ENCODE measurements at places on chromosomes 12 and 14. TPM values are rescaled to one million over a fixed set of nuclear protein-coding genes. Genes with fewer than 3 reads are reported as not detected.

GRCh38 chr14:61111209-61111665, 130.2 kb downstream of the SLC38A6 start:
- peaks cover 10% of the 10 kb centered on the region for H3K4me1 ChIP-seq
- peak; percentile 48 for DNase-seq

- no peak for DNase-seq
- H3K27ac ChIP-seq, result no peak overlapping the region
- H3K4me3 ChIP-seq, result no peak overlapping the region
- H3K4me1 ChIP-seq, result peaks cover 6% of the 10 kb centered on the region
- H3K36me3 ChIP-seq, result no peaks in the 10 kb centered on the region
Observed at GRCh38 chr12:22353615-22354325, 19.3 kb upstream of the ST8SIA1 start.

The HOXC5 gene
- polyA plus RNA-seq, result not detected

DNA sequence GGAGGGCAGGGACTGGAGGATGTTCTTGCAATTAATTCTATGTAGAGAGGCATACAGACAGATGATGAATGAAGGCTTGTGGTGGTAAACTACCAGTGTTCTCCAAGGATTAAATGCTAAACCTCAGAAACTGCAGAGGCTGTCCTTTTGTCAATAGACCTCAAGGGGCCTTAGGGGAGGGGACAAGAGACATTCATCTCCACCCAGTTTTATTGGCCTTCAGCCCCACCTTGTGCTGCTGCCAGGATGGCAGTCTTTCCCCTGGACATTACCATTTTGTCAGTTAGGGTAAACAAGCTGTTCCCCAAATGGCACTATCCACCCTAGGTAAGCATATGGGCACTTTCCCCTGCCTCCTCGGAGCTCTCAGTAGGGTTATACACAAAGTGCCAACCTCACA, 4.9 kb upstream of the SMAGP start:
- peaks cover 20% of the 10 kb centered on the region for H3K27me3 ChIP-seq
- no peak overlapping the region for H3K4me3 ChIP-seq
- no peak overlapping the region for H3K27ac ChIP-seq

- H3K4me3 ChIP-seq, result no peak overlapping the region
- no peaks in the 10 kb centered on the region for H3K4me1 ChIP-seq
- H3K27me3 ChIP-seq, result no peaks in the 10 kb centered on the region
- H3K36me3 ChIP-seq, result no peaks in the 10 kb centered on the region
- peak; percentile 91 for DNase-seq
- no peak overlapping the region for H3K27ac ChIP-seq
Observed at GRCh38 chr12:62250671-62251608, 9.3 kb upstream of the USP15 start.

The SMCO2 gene
- not detected for polyA plus RNA-seq

- H3K27ac ChIP-seq, result no peak overlapping the region
- H3K4me1 ChIP-seq, result no peaks in the 10 kb centered on the region
- H3K36me3 ChIP-seq, result no peaks in the 10 kb centered on the region
Observed at GRCh38 chr14:40806471-40806870, 800.2 kb upstream of the LRFN5 start.

GRCh38 chr12:42237853-42238239, 202 bp downstream of the YAF2 start:
- H3K27me3 ChIP-seq, result peaks cover 7% of the 10 kb centered on the region
- peaks cover 12% of the 10 kb centered on the region for H3K4me1 ChIP-seq
- no peaks in the 10 kb centered on the region for H3K36me3 ChIP-seq
- H3K27ac ChIP-seq, result peak overlapping the region; percentile 96
- no peak for DNase-seq

The KIAA0586 gene
- 17.9 TPM for polyA plus RNA-seq

The TOMM20L gene
- polyA plus RNA-seq, result not detected

DNA sequence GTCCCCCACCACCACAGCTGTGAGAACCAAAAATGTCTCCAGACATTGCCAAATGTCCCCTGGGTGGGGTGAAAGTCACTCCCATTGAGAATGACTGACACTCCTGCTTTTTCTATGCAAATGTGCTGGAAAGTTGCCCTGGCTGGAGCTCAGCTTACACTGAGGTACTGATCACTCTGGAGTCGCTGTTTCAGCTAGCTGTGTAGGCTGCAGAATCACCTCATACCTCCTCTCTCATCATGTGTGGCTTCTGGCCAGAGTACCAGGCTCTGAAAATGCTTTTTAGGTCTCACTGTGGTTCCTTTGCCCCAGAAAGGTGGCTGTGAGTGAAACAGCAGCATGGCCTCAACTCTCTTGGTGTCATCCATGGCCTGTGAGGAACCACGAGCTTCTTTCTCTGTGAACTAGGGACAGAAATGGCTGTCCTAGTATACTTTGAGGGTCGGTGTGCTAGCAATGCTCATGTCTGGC, 414.4 kb downstream of the DPF3 start:
- peaks cover 12% of the 10 kb centered on the region for H3K4me1 ChIP-seq
- DNase-seq, result peak; percentile 66
- no peaks in the 10 kb centered on the region for H3K27me3 ChIP-seq

DNA sequence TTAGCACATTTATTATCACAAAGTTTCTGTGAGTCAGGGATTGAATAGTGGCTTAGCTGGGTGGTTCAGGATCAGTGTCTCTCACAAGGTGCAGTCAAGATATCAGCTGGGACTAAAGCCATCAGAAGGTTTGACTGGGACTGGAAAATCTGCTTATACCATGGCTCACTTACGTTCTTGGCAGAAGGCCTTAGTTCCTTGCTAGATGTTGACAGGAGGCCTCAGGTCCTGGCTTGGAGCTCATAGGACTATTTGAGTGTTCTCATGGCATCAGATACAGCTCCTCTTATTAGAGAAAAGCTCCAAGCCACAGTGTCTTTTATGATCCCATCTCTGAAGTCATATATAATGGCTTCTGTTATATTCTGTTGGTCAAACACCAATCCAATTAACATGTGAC, 127.3 kb downstream of the SLC6A15 start:
- no peak for DNase-seq
- peaks cover 19% of the 10 kb centered on the region for H3K4me1 ChIP-seq
- peak overlapping the region; percentile 87 for H3K27ac ChIP-seq
- no peaks in the 10 kb centered on the region for H3K27me3 ChIP-seq
- H3K4me3 ChIP-seq, result no peak overlapping the region

DNA sequence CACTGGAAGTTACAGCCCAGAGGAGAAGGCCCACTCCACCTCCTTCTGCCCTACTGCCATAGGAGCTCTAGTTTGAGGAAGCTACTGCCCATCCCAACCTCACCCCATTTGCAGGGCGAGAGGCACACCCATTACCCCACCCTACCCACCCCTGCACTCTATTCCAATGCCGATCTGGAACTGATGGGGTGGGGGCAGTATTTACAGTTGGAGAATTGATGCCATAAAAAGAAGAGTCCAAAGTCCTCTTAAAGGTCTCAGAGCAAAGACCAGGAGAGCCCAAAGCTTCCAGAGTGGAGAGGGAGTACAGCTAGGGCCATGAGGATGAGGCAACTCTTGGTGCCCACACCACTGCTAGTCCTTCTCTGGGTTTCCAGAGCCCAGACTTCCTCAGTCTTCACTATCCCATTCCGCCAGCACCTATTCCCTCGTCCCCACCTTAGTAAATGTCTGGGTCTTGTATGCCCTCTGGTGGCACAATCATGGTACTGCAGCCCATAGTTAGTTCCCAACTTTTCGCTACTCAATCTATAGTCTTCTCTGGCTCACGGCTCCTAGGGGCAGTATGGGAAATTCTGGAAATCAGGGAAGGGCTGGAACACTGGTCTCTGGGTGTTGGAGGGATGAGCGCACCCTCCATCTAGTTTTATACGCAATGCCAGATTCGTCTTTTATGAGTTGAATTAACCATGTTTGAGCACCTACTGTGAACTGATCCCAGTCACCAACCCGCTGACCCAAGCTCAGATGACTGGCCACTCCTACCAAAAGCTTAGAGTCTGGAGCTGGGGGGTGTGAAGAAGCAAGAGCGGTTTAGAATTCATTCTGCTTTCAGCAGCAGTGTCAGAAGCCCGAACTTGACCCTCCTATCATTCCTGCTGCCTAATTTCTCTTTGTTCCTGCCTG, 6.9 kb upstream of the ADCY6 start:
- peak; percentile 87 for DNase-seq
- no peak overlapping the region for H3K27ac ChIP-seq
- H3K4me3 ChIP-seq, result no peak overlapping the region
- H3K4me1 ChIP-seq, result no peaks in the 10 kb centered on the region
- no peaks in the 10 kb centered on the region for H3K36me3 ChIP-seq
- H3K27me3 ChIP-seq, result no peaks in the 10 kb centered on the region

DNA sequence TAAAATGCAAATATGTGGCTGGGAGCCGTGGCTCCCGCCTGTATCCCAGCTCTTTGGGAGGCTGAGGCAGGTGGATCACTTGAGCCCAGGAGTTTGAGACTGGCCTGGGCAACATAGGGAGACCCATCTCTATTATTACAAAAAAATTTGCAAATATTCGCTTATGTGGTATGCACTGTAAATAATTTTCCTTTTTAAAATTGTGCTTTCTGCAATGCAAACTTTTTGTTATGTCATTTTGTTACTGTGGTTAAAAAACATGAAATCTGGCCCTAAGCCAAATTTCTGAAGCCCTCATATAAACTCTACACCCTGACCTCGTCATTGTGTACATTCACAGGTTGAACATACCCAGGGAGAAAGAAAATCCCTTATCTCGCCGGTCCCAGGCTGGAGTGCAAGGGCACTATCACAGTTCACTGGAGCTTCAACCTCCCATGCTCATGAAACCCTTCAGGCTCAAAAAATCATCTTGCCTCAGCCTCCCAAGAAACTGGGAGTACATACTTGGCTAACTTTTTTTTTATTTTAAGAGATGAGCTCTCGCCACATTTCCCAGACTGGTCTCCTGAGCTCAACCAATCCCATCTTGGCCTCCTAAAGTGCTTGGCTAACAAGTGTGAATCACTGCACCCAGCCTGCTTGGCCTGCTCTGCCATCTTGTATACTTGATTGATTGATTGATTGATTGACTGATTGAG, 24.7 kb downstream of the TRAPPC6B start:
- no peak overlapping the region for H3K27ac ChIP-seq
- H3K27me3 ChIP-seq, result no peaks in the 10 kb centered on the region
- H3K4me1 ChIP-seq, result no peaks in the 10 kb centered on the region
- no peak overlapping the region for H3K4me3 ChIP-seq
- no peak for DNase-seq

- no peak overlapping the region for H3K27ac ChIP-seq
- no peaks in the 10 kb centered on the region for H3K27me3 ChIP-seq
- DNase-seq, result peak; percentile 16
- H3K36me3 ChIP-seq, result peaks cover 10% of the 10 kb centered on the region
- no peak overlapping the region for H3K4me3 ChIP-seq
Observed at GRCh38 chr12:52058631-52059361, 7.6 kb downstream of the NR4A1 start.

GRCh38 chr14:91249841-91250616, 5.5 kb upstream of the GPR68 start:
- H3K4me1 ChIP-seq, result no peaks in the 10 kb centered on the region
- H3K27ac ChIP-seq, result no peak overlapping the region
- DNase-seq, result no peak
- H3K27me3 ChIP-seq, result peaks cover 18% of the 10 kb centered on the region

- H3K36me3 ChIP-seq, result no peaks in the 10 kb centered on the region
- DNase-seq, result peak; percentile 64
- peaks cover 44% of the 10 kb centered on the region for H3K27me3 ChIP-seq
- H3K4me1 ChIP-seq, result no peaks in the 10 kb centered on the region
- no peak overlapping the region for H3K27ac ChIP-seq
- H3K4me3 ChIP-seq, result no peak overlapping the region
Observed at GRCh38 chr14:103121121-103121845, 2.0 kb upstream of the TNFAIP2 start.

DNA sequence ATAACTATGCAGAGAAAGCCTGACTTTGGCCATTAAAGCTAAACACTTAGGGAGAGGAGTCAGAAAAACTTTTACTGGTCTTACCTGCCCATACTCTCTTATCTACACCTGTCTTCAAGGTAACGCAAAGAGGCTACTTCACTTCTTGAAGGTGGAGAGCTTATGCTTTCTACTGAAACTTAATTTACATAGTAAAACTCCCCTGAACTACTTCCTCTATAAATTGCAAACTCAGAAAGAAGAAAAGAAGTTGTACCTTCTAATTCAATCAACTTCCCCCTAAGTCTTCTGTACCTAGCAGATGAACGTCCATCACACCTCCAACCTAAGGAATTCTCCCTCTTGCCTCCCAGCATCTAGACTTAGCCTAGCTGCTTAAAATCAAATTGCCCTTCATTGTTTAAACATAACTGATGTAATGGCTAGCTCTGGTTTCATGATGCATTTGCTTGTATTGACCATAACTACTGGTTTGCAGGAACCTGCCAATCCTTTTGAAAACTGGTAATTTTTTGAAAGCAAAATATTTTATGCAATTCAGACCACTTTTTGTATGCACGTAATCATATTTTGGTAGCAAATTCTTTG, 87.7 kb downstream of the STON2 start:
- no peak overlapping the region for H3K4me3 ChIP-seq
- peaks cover 11% of the 10 kb centered on the region for H3K27me3 ChIP-seq
- peaks cover 19% of the 10 kb centered on the region for H3K4me1 ChIP-seq
- no peaks in the 10 kb centered on the region for H3K36me3 ChIP-seq
- no peak for DNase-seq

- H3K4me3 ChIP-seq, result no peak overlapping the region
- no peak for DNase-seq
- no peaks in the 10 kb centered on the region for H3K36me3 ChIP-seq
- no peaks in the 10 kb centered on the region for H3K27me3 ChIP-seq
Observed at GRCh38 chr12:30546121-30546520, 149.5 kb downstream of the IPO8 start.

DNA sequence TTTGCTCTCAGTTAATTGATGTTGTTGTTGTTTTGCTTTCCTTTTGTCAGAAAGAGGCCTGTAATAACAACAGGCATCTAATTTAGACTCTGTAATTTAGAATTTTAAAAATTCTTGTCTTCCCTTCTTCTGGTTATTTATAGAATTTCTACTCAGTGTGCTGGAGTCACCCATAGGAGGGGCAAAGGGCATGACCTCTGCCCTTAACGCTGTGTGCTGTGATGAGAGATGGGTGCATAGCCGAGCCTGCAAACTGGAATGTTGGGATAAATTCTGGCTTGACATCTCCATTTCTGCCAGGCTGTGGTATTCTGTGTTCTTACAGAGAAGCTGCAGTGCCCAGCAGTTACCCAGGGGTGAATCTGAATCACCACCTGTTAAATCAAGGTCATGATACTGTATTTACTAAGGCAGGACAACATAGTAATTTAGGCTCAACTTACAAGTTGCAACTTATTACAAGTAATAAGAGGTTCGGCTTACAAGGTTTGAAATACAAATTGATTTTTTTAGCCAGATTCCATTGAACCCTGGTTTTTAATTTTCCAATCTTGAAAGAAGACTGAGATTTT, 53.3 kb downstream of the TRAF3 start:
- H3K36me3 ChIP-seq, result no peaks in the 10 kb centered on the region

- no peak overlapping the region for H3K4me3 ChIP-seq
- H3K4me1 ChIP-seq, result no peaks in the 10 kb centered on the region
- no peak overlapping the region for H3K27ac ChIP-seq
- H3K27me3 ChIP-seq, result peaks cover 7% of the 10 kb centered on the region
- no peak for DNase-seq
Observed at GRCh38 chr12:118850244-118850825, 131.0 kb upstream of the SRRM4 start.

GRCh38 chr12:123807670-123808069, 45.6 kb downstream of the DNAH10 start:
- H3K4me1 ChIP-seq, result no peaks in the 10 kb centered on the region
- H3K4me3 ChIP-seq, result no peak overlapping the region
- no peaks in the 10 kb centered on the region for H3K36me3 ChIP-seq
- H3K27me3 ChIP-seq, result no peaks in the 10 kb centered on the region

The RNASE2 gene
- not detected for polyA plus RNA-seq

The VRTN gene
- polyA plus RNA-seq, result 3.0 TPM

Data from cardiac muscle cell (in vitro differentiated cells and primary cell).